ENCODE measurements at places on chromosomes 4 and X. TPM values are rescaled to one million over a fixed set of nuclear protein-coding genes. Genes with fewer than 3 reads are reported as not detected.

CLGN gene
- total RNA-seq: 1.1 TPM

HTRA3 gene
- 17.5 TPM for total RNA-seq

ITIH6 gene
- total RNA-seq: not detected

SSX3 gene
- not detected for total RNA-seq

SYTL4 gene
- total RNA-seq: 11.4 TPM

VCX3A gene
- total RNA-seq: not detected

CYP4V2 gene
- total RNA-seq: 47.3 TPM

GRCh38 chrX:123905332-123905731, 45.5 kb downstream of the XIAP start:
- no peak for DNase-seq

DNA sequence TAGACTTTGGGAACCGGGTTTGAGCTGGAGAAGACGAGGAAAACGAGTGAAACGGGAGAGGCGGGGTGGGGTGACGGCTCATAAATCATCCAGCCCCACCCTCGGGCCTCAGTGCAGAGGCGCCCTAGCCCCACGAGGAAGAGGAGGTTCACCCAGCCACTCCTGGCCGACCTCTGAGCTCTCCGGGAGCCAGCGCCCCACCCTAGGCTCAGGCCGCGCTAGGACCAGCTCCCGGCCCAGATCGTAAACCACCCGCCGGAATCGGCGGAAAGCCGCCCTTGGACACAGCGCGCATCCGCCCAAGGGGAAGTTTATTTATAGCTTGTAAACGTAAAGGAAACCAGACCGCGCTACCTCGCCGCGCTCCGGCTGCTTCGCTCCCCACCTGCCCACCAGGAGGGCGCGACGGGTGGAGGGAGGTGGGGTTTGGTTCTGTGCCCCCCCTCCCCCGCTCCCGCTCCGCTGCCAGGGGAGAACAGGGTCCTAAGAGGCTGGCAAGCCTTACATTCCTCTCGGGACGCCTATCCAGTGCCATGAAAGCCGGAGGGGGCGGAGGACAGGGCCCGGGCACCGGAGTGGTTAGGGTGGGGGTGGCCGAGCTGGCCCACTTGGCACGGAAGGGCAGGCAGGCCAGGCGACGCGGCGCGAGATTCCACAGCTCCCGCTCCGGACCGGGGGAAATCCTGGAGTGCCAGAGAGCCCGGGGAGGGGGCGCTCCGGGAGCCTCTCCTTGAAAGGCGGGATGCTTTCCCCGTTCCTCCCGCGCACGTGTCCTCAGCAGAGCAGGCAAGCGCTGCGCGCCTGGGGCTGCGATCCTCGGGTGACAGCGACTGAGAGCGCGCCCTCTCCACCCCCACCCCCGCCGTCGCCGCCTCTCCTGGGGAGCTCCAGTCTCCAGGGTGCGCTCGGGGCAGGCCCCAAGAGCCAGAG, 84.2 kb downstream of the BCOR start:
- DNase-seq: peak; percentile 79

DNA sequence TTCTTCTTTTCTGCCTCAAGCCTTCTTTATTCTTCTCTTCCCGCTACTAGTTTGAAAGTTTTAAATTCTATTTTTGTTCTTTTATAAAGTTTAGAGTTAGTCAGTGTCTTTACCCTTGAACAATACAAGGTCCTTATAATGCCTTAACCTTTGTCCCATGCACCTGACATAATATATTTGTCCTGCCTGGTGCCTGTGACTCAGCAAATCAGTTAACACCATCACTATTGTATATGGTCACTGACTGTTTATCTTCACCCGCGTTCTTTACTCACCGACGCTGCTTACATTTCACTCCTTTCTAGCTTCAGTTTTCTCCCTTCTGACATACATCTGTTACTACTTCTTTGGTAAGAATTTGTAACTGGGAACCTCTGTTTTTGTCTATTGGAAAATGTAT, 5.7 kb downstream of the SMIM20 start:
- no peak for DNase-seq

- DNase-seq: no peak
These were observed 1.2 kb downstream of the ELF2 start for GRCh38 chr4:139175646-139176301.

DNA sequence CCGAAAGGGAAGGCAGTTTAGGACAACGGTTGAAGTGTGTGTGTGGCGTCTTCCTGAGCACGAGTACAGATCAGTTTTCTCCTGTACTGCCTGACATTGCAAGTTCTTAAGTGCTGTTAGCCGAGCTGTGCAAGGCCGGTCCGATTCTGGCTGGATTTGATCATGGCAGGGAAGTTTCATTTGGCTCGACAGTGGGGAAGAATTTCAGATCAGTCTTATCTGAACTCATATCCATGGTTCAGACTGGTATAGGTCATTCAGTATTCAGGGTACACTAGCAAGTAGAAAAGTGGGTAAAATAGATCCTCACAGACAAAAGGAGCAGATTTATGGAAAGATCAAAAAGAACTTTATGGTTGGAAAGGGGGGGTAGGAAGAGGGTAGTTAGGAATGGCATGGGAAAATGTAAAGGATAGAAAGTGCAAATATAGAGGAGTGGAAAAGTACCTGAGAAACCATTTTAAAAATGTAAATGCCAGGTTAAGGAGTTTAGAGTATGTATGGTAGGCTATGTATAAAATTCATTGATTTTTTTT, 716 bp downstream of the THAP9 start:
- DNase-seq: no peak

GRCh38 chr4:14018191-14018853, 390.8 kb upstream of the BOD1L1 start:
- no peak for DNase-seq

DNA sequence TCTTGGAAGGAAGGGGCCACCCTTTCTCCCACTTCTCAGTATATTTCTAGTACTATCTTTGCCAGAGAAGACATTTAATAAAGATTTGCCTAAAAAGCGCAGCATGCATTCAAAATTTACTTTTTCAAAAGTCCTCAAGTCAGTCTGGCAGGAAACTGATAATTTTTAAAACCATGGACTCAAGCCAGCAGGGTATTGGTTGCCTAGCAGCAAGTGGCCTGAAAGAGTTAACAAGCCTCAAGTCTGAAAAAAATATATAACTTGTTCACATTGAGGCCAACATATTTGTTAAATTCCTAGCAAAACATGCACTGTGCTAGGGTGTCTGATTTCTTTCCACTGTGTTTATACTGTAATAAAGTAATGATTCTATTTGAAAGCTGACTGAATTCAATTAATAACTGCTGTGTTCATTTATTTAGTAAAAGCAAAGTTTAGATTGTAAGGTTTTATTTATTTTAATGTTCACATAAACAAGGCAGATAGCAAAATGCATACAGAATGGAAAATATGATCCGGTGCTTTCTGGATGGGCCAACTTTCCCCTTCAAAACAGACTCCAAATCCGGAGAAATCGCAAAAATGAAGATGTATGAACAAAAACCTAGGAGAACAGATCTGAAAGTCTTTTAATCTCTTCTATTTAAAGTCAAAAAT, 218.5 kb upstream of the FGF13 start:
- DNase-seq: no peak

GRCh38 chr4:128155874-128156456, 94.9 kb downstream of the LARP1B start:
- no peak for DNase-seq

DNA sequence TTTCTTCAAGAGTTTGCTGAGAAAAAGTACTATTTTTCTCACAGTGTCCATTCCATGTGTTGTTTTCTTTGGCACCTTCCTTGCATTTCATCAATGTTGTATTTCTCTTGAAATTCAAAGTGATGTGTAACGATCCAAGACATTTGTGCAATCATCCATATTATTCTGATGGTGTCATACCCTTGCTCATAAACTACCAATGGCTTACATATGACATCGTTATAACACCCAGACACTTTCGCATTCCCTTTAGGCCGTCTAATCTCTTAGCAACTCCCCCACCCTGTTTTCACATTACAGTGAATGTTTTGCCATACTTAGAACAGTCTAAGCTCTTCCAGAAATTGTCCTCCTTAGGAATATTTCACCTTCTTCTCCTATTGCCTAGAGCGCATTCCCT, 1779.0 kb downstream of the PCDH7 start:
- DNase-seq: no peak

DNA sequence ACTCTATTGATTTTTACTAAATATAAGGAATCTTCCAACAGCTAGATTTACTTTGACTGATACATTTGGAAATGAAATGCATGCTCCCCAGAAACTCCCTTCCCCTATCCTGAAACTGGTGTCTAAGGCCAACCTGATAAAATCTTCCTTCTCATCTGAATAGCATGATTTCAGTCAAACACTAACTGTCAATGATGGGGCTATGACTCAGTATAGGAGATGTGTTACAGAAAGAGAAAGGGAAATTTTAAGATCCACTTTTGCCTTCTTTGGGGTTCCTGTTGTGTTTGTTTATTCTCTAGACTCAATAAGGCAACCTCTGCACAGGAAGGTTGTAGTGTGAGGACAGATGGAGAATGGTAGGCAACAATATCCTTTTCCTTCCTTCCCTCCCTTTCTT, 160.7 kb downstream of the MOSPD2 start:
- no peak for DNase-seq

DNA sequence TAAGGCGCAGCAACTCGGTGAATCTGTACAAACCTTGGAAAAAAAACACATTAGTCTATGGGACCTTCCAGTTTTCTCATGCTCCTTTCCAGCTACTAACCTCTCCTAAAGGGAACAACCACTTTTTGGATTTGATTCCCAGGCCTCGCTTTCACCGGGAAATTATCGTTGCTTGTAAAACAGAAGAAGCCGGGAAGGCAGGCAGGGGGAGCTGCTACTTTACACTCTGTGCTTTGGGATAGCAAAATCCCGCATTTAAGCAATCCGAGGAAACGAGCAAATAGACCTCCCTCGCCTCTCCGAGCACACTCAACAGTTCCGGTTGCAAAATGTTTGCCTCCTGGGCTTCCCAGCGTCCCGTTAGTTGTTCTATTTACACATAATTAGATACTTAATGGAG, 1.2 kb downstream of the CD38 start:
- DNase-seq: peak; percentile 69

DNA sequence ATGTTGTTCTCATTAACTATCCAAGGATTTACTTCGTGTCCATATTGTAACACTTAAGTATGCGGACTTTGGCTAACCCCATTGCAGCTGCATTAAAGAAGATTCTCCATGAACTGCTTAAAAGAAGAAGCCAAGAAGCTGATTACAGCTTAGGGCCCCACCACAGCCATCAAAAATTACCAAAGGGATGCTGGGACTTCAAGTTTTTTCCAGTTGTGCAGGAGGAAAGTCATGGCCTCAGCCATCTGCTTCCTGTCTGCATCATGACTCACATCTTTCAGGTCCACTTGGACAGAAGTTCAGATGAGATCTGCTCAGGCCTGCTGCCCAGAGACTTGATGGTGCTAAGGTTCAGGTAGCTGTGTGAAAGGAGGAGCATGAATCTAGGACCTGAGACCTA, 38.8 kb upstream of the CAPN6 start:
- no peak for DNase-seq

GRCh38 chrX:25873196-25873595, 264.9 kb upstream of the MAGEB18 start:
- no peak for DNase-seq

All from ureter (tissue), 1 donor.